ENCODE measurements at places on chromosomes 11 and 22.

DNA sequence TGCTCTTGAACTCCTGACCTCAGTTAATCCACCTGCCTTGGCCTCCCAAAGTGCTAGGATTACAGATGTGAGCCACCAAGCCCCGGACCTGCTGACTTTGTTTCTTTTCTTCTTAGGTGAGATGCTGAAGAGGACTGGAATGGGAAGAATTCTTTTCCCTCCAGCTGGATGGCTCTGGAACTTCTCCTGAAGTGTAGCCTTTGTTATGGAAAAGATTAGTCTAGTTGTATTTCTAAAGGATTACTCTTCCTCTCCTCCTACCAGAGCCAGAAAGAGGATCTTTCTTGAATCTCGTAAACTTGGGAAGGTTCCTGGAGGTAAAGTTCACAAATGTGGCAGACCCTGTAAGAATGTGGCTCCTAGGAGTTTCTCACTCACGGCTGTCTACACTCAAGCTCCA is 95.4 kb upstream of the LARGE1 start:
- no peak for DNase-seq

- no peak for DNase-seq
Observed at GRCh38 chr11:45675646-45676045, 10.2 kb upstream of the CHST1 start.

- no peak for DNase-seq
Observed at GRCh38 chr11:100789500-100789899, 102.4 kb downstream of the ARHGAP42 start.

- DNase-seq: no peak
Observed at GRCh38 chr11:19281041-19281440, 40.3 kb upstream of the E2F8 start.

DNA sequence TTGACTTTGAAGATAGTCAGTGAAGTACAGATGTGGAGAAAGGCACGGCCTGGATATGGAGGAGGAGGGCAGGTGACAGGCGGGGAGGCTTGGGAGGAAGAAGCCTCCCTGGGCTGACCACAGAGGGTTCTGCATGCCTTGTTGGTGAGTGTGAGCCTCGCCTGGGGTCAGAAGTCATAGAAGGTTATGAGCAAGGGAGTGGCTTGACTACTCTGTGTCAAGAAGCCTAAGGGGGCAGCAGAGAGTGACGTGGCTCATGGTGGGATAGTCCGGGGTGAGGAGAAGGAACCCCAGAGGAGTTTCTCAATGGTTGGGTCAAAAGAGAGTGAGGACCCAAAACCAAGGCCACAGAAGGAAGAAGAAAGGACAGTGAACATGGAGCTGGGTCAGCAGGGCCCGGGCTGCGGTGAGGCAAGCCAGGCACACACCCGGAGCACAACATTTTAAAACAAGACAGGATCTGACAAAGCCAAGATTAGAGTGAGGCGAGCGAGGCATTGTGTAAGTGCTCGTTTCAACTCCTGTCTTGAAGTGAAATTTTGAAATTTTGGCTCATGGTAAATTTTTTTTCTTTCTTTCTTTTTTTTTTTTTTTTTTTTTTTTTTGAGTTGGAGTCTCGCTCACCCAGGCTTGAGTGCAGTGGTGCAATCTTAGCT is 31.9 kb downstream of the PDGFB start:
- DNase-seq: no peak

DNA sequence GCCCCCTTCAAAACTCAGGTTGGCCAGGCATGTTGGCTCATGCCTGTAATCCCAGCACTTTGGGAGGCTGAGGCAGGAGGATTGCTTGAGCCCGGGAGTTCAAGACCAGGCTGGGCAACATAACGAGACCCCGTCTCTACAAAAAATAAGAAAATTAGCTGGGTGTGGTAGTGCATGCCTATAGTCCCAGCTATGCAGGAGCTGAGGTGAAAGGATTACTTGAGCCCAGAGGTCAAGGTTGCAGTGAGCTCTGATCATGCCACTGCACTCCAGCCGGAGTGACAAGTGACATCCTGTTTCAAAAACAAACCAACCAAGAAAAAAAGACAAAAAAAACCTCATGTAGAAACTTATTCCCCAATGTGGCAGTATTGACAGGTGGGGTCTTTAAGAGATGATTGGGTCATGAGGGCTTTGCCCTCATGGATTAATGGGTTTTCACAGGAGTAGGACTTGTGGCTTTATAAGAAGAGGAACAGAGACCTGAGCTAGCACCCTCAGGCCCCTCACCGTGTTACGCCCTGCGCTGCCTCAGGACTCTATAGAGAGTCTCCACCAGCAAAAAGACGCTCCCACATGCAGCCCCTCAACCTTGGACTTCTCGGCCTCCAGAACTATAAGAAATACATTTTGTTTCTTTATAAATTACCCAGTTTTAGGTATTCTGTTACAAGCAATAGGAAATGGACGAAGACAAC is 22.3 kb downstream of the LAYN start:
- no peak for DNase-seq

DNA sequence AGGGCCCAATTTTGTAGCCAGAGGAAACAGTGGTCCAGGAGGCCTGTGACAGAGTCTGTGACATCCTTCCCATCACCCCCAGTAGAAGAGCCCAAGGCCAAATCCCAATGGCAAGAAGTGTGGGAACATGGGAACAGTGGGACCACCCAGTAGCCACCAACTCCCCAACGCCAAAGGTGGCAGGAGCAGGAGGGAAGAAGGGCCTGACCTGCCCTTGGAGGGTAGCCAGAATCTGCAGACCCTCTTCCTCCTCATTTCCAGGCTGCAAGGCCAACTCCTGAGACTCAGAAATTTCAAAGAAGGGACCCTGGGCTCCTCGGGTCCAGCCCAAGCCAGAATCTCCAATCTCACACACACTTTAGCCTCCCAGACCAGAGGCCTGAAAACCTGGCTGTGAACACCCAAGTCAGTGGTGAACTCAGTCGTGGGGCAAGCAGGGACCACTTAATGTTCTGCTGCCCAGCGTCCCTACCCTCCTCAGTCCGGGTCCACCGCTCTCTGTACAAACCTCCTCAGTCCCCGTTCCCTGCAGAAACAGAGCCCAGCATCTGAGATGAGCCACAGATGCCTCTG is 6.2 kb downstream of the RAB3IL1 start:
- DNase-seq: no peak

GRCh38 chr11:22769081-22769480 is 60.5 kb downstream of the SVIP start:
- DNase-seq: no peak

DNA sequence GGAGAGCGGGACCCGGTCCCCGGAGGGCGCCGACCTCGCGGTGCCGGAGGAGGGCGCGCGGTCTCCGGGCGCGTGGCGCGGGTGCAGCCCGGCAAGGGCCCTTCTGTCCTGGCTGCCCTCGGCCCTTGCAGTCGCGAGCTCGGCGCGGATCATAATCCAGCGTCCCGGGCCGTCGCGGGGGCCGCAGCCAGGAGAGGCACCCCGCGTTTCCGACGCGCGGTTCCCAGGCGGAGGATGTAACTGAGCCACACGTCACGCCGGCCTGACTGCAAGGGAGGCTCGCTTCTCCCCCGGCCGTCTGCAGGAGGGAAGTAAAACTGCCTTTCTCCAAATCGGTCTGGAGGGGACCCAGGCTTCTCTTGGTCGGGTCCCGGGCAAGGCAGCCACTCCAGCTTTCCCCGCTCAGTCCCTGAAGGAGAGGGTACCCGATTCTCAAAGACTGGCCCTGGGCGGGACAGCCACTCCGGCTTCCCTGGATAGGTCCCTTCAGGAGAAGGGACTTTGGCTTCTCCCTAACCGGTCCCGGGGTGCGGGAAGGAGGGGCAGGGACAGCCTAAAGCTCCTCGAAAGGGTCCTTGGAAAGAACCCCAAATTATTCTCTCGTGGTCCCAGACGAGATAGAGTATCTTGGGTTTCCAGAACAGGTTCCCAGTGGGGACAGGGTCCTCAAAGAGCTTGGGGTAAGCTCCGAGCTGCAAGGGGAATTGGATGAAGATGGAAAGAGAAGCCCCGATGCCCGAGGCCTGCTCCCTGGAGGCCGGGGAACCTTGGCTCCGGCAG is 836 bp downstream of the SPON1 start:
- DNase-seq: no peak

DNA sequence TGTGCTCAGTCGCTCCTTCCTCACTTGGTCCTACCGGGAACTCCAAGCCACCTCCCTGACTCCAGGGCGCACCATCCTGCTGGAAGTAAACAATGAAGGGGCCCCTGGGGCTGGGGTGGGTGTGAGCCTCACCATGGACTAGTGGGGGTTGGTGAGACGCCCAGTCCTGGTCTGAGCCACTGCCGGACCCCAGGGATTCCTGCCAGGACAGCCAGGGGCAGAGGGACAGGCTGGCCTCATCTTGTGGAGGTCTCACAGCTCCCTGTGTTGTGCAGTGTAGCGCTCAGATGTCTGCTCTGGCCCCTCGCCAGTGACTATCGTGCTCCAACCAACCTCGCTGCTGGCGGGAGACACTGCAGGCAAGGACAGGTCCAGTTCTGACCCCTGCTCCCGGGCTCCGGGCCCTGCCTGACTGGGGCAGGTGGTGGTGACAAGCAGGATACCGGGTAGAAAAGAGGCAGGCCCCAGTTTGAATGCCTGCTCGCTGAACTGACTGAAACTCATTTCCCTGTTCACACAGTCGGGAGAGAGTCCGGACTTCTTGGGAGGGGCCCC is 1021.4 kb downstream of the BRD1 start:
- DNase-seq: no peak

DNA sequence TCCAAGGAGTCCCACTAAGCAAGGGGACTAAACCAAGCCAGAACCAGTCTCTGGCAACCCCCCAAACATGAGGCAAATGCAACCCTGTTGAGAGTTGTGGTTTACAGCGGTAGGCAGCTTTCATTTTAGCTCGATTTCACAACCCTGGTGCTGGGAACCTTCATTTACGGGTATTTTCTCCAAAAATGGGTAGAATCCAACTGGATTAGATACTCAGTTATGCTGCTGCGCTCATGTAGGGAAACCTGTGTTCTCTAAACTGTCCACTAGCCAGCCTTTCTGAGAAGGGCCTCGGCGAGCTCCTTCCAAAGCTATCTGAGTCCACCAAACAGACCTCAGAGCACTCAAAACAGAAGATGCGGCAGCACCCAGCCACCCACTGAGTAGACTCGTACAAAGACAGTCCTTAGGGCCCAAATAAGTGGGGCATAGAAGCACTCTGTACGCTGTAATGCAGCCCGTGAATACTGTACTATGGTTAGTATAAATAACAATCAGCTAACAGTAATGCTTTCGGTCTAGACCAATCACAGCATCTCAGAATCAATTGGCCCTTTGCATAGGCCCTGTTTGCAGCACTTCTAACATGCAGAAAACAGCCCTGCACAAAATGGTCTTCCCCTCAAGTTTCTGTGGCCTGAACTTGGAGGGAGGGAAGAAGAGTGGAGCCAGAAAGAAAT is 104.7 kb downstream of the ETS1 start:
- DNase-seq: no peak

DNA sequence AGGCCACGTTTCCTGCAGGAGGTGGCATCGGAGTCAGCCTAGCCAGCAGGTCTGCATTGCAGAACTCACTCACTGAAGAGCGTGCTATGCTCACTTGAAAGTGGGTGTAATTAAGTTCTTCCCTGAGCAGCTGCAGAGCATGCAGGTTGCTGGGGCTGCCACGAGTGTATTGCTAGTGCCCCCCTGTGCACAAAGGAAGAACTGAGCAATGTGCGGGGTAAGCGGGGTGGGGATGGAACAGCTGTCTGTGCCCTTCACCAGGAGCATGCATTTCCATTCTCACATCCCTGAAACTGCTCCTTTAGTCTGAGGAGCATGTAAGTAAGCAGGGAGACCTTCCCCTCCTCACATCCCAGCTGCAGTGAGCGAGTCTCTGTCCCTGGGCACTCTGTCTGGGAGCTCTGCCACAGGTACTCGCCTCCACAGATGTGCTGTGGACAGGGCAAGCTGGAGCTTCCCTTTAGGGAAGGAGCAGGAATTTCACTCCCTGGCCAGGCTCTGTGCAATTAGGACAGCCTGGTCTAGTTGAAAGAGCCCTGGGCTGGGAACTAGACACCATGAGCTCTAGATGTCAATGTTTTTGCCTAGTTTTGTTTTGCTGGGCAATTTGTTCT is 1031.8 kb downstream of the NTM start:
- DNase-seq: peak; percentile 46

DNA sequence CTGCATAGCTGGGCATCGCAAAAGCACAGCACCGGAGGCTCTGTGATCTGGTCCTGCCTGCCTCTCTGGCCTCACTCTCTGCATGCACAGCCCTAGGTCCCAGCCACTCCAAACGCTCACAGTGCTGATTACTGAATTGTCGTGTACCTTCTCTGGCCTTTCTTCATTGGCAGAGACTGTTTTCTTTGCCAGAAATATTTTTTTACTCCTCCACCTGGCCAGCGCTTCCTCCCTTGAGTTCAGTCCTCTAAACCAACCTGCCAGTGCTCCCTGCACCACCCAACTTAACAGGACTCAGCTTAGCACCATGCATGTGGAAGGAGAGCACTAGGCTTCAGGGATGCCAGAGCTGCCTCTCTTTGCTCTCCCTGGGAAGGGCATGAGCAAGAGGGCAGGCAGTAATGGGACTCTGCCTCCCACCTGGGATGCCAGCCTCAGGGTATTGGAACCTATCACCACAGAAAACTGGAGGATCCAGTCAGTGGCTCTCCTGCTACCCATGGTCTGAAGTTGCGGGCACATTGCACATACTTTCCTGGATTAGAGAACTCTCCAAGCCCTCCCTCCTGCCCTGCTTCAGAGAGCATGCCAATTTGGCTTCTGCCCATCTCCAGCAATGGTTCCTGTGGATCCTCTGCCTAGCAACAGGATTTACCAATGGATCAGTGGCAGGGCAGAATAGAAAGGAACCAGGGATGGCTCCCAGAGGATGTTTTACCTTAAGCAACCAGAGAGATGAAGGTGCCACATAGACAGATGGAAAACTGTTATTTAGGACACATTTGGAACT is 37.0 kb upstream of the GNAZ start:
- no peak for DNase-seq

- DNase-seq: no peak
Observed at GRCh38 chr11:122847466-122847865, 9.2 kb downstream of the CRTAM start.

DNA sequence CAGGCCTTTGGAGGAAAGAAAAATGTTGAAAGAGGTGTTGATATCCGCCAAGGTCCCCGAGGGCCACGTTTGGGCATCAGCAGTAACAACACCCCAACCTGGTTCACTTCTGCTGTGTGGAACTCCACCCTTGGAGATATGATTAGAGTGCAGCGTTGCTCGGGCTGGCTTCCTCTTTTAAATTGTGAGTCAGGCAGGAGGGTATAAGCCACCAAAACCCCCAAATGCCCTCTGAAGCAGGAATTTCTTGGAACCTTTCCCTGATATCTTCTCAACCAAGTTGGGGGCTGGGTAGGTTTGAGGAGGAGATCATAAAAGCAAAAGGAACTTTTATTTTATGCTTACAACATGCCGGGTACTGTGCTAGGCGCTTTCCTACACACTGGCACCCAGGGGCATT is 6.4 kb upstream of the C11orf96 start:
- no peak for DNase-seq
